Stimulated activated CD4-positive, alpha-beta T cell treated with anti-CD3 and anti-CD28 coated beads, Interleukin-4, amount 100 ng/mL, for 24 hours (primary cell): ENCODE measurements at places on chromosomes 6 and 20.

DNA sequence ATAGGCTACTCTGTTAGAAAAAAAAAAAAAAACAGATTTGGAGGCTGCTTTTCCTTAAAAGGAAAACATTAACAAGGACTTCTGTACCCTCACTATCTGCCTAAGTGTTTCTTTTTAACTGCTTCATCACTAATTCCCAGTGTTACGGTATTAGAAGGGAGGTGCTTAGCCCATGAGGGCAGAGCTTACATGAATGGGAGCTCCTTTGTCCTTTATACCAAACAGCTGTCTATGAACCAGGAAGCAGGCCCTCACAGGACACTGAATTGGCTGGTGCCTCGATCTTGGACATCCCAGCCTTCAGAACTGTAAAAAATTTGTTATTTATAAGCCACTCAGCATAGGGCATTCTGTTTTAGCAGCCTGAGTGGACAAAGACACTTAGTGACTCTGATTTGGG lies 215.6 kb upstream of the NRSN1 start:
- no peak for DNase-seq

GRCh38 chr6:29872791-29873190 lies 45.2 kb downstream of the HLA-G start:
- DNase-seq = no peak

GRCh38 chr6:56521454-56521853 lies 121.2 kb downstream of the DST start:
- no peak for DNase-seq

- no peak for DNase-seq
These were observed 166.1 kb downstream of the THBS2 start for GRCh38 chr6:169087443-169088041.
